CD8-positive, alpha-beta memory T cell (primary cell): ENCODE measurements at places on chromosomes 5 and 9.
A peak's percentile ranks its signal among the peaks of the same experiment; 100 is the strongest.

DNA sequence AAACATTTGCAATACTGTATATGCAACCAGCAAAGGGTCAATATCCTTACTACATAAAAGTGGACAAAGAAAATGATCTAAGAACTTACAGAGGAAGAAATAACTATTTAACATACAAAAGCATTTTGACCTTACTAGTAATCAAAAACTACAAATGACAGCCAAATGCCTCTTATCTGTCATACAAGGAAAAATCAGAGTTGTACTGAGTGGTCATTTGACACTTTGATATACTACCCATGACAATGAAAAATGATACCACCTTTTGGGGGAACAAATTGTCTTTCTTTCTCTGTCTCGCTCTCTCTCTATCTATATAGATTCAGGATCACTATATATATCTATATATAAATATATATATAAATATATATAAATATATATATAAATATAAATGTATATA, 50.4 kb upstream of the ZSWIM6 start:
- DNase-seq: no peak

DNA sequence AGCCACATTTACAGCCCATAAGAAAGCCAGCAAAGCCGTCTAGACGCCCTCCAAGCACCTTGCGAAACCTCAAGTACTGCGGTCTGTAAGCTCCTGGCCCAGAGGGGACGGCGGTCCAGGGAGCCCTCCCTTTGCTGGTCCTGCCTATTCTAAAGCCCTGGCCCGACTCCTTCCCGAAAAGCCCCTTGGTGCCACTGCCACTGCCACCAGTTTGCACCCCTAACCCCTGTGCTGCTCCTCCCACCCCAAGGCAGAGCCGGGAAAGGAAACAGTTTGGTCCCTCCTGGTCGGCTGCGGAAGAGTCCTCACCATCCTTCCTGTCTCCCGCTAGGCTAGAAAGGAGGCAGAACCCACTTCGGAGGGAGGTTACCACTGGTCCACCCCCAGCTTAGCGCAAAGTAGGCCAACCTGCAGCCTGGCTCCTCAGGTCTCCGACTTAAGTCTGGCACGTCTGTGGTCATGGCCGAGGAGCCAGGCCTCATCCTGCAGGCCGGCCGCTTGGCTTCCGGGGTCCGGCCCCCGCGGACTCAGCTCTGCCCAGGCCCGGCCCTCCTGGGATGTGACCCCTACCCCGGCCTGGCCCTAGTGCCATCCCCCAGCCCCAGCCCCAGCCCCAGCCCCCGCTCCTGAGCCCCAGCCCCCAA, 916 bp downstream of the TOR1A start:
- peak; percentile 55 for DNase-seq

DNA sequence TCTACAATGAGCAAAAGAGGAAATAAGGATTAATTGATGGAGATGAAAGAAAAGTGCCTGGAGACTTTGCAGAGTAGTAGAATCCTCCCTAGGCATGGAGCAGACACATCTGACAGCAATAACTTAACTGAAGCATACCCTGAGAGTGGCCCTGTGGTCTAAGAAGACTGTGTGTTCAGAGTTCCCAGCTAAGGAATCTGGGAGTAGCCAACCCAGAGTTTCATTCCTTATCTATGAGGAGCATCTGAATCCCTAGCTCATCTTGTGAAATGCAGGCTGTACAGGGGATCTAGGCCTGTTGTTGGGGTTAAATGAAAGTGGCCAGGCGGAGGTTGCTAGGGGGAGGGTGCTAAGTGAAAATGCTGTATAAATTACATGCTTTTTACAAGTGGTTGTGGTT, 233.1 kb upstream of the FBXL7 start:
- DNase-seq: no peak

GRCh38 chr5:83125560-83125959, 48.2 kb downstream of the XRCC4 start:
- no peak for DNase-seq

GRCh38 chr5:137250421-137250820, 248.7 kb downstream of the SPOCK1 start:
- DNase-seq: no peak

DNA sequence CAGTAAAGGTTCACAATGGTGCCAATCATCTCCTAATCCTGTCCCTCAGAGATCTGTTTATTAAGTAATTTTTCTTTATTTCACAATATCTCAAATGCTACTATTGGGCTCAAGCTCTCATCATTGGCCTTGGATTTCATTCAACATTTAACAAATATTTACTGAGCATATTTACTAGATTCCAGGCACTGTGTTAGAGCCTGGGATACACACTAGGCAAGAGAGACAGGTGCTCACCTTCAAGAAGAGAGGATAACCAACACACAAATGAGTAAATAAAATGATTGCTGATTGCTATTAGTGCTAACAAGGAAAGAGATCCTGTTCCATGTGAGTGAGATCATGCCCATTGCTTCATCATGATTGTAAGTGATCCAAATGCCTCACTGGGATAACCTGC, 27.4 kb downstream of the PPP2R2B start:
- no peak for DNase-seq

DNA sequence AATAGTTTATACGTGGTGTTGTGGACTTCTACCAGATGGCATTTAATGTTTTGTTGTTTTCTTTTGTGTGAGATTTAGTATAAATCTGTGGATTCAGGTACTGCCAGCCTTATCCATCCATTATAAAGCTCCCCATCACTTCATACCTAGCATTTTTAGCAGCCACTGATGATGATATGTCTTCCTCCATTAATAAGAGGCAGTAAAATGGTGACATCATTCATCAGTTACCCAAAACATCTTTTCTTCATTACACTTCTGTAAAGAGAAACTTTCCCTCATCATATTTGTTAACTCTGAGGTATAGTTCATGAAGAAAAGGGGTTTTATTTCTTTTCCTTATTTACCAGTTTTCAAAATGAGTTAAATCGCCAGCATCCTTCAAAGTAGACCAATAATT, 19.4 kb downstream of the CHD1 start:
- no peak for DNase-seq

- no peak for DNase-seq
Measured at GRCh38 chr9:78598120-78598519, 301.2 kb downstream of the PSAT1 start.

DNA sequence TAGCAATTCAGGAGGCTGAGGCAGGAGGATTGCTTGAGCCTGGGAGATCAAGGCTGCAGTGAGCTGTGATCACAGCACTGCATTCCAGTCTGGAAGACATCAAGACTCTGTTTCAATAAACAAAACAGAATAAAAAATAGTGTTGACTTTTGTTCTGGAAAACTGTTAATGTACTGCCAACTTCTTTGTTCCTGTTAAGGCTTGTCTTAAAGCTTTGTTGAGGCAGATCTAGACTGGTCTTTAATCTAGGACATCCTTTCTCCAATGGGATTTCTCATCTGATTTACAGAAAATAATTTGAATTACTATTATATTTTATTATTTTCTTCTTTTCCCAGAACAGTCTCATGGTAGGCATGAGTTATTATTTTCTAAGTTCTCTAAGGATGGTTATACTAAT, 26.0 kb downstream of the BDP1 start:
- no peak for DNase-seq

DNA sequence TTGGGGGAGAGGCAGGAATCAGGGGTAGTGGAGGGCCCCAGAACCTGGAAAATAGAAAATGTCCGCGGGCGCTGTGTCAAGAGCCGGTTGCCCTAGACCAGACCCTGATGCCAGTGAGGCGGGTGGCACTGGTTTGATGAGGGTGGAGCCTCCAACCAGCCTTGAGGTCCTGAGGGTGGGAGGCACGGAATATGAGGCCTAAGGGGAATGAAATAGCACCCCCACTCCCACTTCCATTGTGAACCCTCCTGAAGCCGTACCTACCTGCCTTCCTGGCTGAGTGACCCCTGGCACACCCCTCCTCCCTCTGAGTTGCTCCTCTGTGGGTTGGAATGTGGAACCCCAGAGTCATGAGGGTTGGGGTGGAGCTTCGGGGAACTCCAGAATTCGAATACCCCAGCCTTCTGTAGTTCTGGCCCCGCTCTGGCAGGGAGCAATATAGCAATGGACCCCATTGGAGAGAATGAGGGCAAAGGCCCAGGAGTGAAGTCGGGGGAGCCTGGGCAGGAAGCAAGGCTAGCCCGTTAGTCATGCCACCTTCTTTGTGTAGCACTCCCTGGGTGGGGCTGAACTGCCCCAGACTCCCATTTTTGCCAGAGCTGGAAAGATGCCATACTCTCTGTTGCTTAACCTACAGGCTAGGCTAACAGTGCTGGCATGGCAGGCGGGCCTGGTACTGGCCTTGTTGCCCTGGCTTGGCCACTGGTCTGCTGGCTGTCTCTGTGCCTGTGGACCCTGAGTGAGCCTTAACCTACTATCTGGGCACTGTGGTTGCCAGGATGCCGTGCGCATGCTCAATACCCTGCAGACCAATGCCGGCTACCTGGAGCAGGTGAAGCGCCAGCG, 1.0 kb downstream of the FPGS start:
- DNase-seq: no peak

GRCh38 chr5:170861667-170861916, 226 bp upstream of the RANBP17 start:
- no peak for DNase-seq

DNA sequence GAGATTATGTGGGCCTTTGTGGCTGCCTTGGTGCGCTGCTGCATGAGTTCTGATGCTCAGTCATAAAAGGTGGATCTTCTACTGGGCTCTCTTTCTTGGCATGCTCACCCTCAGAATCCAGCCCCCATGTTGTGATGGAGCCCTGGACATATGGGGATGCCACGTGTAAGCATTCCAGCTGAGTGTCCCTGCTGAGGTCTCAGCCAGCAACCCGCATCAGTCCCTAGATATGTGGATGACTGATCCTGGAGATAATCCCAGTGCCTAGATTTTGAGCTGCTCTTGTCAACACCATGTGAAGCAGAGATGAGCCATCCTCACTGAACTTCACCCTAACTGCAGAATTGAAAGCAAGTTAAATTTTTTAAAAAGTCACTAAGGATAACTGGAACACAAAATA, 390.1 kb downstream of the DMRT2 start:
- DNase-seq: no peak

GRCh38 chr9:101119206-101119819, 90.8 kb downstream of the PLPPR1 start:
- no peak for DNase-seq

- DNase-seq: no peak
Measured at GRCh38 chr9:72935595-72935994, 17.3 kb downstream of the ALDH1A1 start.

DNA sequence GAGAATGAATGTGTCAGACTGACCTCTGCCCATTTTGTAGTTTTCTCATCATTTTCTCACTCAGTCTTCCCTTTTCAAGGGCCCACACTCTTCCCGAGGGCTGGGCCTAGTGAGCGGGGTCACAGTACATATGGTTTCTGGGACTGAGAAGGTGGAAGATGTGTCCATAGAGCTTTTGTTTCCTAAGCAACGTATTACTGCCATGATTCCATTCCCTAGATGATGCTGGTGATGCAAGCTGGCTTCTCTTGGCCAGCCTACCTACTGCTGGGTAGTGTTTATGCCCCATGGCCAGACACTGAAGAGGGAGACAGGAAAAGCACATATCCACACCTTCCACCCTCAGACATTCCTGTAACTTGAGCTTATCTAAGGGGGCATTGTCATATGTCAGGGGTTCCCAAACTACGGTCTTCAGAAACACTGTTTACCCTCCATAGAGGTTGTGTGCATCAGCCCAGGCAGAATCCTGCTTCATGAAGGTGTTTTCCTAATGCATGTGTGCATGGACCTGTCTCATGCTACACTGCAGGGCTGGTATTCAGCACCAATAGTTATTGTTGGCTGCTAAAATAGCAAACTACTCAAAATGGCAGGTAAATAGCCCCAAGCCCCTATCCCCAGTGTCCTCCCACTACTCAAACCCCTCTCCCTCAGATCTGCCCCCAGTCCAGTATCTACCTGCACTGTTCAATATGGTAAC, 9.5 kb downstream of the IRF1 start:
- DNase-seq: peak; percentile 21

DNA sequence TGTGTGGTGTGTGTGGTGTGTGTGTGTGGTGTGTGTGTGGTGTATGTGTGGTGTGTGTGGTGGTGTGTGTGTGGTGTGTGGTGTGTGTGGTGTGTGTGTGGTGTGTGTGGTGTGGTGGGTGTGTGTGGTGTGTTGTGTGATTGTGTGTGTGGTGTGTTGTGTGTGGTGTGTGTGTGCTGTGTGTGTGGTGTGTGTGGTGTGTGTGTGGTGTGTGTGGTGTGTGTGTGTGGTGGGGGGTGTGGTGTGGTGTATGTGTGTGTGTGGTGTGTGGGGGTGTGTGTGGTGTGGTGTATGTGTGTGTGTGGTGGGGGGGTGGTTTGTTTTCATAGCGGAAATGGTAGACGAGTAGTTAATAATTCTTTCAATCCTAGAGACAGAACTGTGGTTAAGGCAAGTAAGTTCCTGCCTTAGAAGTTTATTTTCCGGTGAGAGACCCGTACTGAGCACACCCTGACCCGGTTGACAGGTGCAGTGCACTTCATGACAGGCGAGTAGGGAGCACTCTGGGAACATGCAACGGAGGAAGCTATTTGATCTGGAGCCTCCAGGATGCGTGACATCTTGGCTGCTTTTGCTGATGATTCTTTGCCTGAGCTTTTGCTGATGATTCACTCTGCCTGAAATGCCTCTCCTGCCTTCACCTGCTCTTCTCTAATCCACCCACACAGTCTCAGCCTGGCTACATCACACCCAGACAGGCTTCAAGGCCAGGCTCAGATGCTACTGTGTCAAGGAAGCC, 21.7 kb upstream of the FAT2 start:
- DNase-seq: no peak
